NCI-H774 (cell line): ENCODE measurements at places on chromosomes 5 and 9.
A peak's percentile ranks its signal among the peaks of the same experiment; 100 is the strongest.

DNA sequence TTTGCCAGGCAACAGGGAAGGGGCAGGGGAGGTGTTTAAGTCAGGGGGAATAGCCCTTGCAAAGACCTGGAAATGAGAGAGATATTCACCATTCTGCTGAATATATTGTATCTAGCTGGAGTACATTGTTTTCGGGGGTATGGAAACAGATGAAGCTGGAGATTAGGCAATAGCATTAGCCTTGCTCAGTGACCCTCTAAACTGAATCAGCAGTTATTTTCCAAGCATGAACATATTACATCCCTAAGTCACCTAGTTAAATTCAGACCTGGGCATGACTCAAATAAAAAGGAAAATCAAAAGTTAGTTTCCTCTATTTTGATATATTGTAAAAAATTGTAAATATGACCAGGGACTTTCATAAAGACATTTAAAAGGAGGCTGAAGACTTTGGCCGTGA lies 544.6 kb upstream of the TRPC7 start:
- no peak for DNase-seq

DNA sequence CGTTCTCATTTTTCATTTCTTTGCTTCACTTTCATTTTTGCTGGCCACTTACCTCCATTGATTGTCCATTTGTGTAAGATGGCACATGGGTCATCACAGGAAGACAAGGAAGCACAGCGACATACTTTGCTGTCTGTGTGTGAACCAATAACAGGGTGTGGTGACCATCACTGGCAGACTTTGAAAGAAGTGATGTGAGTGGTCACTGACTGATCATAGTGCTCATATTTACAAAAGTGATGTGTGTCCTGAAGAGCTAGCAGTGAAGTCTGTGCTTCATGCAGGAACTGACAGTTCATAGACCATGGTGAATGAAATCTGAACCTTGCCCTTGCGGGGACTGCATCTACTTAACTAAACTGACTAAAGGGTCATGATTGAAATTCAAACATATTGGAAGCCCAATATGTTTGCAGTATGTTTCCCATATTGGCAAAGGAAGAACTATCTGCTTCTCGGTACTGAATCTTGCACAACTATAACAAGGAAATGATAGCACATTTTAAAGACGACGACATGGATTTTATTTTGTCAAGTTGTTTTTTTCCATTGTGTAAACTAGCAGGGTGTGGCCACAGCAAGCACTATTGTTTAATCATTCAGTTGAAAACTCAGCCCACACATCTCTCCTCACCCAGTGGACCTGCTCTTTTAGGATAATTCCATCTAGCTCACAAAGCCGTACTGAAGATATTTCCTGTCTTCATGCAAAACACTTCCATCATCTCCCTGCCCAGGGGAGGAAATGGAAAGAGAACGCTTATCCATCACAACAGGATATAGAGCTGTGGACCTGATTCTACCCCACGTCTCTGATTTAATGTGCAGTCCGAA lies 232.0 kb upstream of the ANKRD55 start:
- DNase-seq: no peak

DNA sequence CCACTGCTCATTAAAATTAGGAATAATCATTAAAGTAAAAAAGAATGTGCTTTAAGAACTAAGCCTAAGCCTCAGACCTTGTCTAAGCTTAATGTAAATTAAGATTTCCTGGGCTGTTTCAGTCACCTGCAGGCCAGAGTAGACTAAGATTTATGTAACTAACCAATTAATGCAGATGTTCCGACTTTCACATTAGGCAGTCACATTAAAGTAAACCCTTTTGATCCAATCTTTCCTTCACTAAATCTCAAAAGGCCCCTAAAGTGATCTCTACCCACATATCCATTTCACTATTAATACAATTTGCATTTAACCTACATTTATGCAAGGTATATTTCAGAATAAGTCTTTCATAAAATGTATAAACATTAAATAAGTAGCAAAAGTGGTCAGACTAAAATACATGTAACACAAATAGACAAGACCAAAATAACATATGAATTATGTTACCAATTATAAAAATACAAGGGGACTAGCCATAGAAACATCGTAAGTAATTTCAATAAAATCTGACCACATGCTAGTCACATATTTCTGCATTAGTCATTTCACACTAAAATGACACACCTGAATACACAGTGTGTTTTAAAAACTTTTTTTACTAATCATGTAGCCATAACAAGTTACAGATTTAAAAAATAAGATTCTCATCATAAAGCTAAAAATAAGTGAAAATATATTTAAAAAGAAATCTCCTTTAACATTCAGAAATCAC lies 7.7 kb downstream of the NR3C1 start:
- DNase-seq: no peak

DNA sequence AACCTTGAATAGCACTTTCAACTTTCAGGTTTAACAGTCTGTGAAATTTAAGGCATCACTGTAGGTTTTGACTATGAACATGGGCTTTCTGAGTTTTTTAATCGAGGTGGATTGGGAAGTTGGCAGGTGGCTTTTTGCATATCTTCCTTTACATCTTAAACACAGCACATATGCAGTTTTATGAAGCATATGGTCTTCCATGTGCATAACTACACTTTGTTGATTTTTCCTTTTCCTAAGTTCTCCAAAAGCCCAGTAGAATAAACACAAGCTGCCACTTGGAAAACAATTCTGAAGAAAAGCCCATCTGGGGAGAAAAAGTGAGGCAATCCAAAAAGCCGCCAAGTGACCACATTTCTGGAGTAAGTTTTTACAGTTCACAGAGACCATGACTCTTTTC lies 236.5 kb upstream of the IL12B start:
- DNase-seq: no peak

- DNase-seq: no peak
Measured at GRCh38 chr9:90290716-90291485, 351.7 kb downstream of the DIRAS2 start.

DNA sequence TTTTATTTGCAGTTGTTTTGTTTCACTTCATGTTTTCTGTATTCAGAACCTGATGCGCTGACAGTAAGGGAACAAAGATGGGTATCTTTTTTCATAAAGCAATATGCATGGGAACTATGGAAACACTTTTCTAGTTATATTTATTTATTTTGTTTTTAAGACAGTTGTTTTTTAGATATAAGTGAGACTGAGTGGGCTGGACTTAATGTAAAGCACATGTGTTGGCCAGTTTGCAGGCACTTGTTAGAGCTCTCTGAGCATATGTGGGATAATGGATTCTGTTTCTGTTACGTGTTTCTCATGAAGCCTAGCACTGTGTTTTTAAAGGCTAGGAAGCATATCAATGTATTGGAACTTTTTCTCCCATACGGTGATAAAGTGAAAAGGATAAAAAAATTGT lies 164.1 kb downstream of the PRR16 start:
- DNase-seq: no peak

DNA sequence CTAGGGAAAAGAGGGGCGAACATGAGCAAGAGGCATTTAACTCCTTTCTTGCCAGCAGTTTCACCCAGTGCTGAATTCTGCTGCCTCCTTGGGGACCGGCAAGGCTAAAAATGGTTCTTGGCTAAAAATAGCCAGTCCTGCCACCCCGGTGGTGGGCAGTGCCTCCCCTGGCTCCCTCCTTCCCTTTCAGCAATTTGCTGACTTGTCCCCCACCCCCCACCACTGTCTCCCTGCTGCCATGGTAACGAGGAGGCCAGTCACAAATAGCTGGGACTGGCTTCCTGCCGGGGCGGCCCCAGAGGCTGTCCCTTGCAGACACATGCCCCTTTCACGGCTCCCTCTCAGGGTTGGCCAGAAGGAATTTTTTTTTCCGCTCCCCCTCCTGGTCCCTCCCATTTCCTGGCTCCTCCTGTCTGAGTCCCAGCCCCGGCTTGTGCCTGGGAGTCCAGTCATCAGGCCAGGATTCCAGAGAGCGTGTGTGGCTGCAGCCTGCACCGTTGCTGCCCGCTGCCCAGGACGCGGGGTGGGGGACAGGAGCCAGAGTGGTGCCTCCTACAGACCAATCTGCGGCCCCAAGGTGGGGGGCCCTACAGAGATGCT lies 130.3 kb downstream of the RGS3 start:
- no peak for DNase-seq

- peak; percentile 64 for DNase-seq
Measured at GRCh38 chr5:28344836-28345433, 1306.5 kb upstream of the CDH9 start.

DNA sequence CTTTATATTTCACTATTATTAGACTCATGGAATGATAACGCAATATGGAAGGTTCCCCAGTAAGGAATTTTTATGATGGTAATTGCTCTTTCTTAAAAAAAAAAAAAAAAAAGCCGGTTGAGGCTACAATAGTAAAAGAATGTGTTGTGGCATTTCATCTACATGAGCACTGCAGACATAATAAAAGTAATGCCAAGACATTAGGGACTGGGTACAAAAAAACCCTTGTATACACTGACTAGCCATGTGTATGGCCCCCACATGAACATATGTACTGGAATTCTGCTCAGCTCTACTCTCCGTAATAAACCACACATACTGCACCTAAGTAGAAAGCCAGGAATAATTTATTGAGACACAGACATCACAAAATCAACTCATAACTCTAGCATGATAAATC lies 218.4 kb downstream of the ADAMTS6 start:
- no peak for DNase-seq

- no peak for DNase-seq
Measured at GRCh38 chr9:99176527-99177013, 45.2 kb downstream of the ALG2 start.

DNA sequence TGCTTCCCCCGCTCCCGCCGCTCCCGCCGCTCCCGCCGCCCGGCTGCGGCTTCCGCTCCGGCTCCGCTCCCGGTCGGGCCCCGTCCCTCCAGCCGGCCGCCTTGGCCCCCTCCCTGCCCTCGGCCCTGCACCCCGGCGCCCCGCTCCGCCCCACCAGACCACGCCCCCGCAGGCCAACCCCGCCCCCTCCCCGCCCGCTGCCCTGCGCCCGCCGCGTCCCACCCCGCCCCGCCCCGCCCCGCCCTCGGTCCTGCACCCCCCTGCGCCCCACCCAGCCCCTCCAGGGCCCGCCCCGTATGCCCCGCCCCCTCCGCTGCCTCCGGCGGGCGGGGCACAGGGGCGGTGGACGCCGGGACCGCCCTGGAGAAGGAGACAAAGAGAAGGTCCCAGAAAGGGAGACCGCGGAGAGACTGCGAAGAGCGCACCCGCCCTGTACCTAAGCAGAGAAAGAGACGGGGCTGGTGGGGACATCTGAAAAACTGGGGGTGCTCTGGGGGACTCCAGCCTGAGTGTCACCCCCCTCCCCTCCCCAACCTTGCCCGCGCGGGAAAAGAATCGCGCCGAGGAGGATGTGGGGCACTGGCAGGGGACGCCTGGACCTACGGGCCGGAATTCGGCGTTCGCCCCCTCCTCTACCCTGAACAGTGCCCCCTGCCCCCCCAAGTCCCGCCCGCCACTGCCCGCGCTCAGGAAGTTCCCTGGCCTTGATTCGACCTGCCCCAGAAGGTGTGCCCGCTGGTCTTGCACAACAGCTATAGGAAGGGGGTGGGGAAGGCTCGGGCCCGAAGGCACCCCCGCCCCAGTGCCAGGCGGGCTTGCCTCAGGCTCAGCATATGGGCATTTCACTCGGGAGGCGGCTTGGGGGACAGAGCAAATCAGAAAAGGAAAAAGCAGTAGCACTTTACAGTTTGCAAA lies 42.8 kb upstream of the STXBP1 start:
- DNase-seq: peak; percentile 87

- DNase-seq: no peak
Measured at GRCh38 chr5:109546461-109546860, 136.7 kb upstream of the PJA2 start.

DNA sequence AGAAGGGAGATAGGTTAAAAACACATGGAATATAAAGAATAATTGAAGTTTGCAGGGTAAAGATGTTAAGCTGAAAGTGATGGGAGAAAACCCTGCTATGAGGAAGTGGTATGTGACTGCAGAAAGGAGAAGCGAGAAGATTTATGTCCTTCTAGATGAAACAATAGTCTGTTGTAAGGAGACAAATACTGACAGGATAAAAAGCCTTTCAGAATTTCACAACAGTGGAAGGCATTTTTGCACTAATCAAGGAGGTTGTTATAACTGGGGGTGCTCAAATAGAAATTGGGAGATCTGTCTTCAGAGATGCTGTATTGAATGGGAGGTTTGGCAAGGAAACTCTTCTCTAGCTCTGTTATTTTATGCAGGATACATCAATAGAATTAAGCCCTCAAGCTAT lies 69.6 kb downstream of the NMUR2 start:
- no peak for DNase-seq

DNA sequence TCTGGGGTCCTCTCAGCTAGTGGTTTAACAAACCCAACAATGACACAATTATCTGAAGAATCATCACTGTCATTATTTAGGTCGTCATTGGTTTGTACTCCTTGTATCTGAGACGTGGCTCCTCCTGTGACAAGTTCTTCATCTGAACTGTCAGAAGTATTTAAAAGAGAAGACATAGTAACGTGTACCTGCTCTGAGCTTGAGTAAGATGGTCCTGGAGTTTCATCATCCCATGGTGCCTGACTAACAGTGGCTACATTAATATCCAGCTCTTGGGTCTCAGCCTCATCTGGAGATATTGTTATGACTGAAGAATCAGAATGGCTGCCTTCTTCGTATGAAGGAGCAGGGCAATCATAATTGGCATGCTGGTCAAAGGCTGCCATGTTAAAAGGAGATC lies 9.1 kb upstream of the SMIM27 start:
- no peak for DNase-seq

- no peak for DNase-seq
Measured at GRCh38 chr9:27019589-27019988, 14.1 kb upstream of the LRRC19 start.

DNA sequence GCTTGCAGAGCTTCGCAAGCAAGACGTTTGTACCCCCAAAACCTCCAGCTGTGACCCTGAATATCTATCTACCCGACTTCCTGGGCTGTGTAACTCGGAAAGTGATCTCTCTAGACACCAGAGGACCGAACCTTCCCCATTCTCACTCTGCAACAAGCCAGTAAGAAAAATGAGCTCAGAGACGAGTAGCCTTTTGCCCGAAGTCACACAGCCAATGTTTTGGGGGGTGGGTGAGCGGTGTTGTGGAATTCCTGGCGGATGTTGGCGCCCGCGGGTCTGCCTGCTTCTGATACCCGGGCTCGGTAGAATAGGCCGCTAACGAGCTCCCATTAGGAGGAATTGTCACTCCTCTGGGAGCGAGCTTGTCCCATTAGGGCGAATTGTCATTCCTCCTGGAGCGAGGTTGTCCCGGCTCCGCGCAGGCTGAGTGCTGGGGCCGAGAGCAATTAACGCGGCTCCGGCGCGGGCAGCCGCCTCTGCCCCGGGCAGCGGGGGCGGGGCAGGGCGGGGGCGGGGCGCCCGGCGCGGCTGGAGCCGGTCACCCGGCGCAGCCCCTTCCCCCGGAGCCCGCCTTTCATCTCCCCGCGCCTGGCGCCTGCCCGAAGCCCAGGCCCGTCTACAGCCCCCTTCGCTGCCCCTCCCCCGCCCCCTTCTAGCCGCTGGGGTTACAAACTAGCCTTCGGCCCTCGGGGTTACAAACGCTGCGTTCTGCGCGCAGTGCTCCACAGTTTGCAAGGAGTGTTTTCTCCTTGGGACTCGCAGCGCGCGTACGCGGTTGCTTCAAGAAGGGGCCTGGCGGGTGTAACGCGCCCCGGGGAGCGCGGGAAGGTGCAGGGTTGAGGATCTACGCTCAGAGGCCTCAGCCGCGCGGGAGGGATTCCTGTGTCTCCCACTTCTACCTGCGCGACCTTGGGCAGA lies 3.5 kb upstream of the MSX2 start:
- no peak for DNase-seq

GRCh38 chr5:154189819-154190594 lies 526 bp upstream of the GALNT10 start:
- peak; percentile 60 for DNase-seq
